ENCODE measurements at places on chromosomes 2 and 18.
A peak's percentile ranks its signal among the peaks of the same experiment; 100 is the strongest.

- DNase-seq = no peak
Observed at GRCh38 chr2:109699646-109700045, 85.5 kb downstream of the SOWAHC start.

GRCh38 chr2:7437716-7438632 is 520.8 kb downstream of the RNF144A start:
- no peak for DNase-seq

DNA sequence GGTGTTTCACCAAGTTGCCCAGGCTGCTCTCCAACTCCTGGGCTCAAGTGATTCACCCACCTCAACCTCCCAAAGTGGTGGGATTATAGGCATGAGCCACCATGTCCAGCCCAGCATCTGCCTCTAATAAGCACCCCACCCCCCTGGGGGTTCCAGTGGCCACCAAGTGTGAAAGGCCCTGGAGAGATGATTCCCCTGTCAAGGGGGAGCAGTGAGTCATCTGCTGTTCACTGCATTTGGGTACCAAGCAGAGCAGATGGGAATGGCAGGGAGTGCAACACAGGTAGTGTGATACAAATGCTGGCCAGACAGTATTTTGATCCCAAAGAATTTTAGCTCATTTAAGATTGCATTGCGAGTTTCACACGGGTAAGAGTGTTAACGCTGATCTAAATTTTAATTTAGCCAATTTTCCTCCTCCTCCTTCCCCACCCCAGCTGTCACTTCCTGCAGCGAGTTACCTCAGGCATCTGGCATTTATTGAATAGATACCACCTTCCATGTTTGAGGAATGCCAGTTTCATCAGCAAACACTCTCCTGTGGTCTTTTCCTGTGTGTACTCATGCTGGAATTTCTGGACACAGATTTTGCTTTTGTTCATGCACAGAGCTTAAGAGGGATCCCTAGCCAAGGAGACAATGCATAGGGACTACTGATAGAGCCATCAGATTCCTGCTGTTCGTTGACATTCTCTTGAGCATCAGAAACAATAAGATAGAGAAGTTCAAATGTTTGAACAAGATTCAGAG is 32.4 kb upstream of the NCK2 start:
- no peak for DNase-seq

DNA sequence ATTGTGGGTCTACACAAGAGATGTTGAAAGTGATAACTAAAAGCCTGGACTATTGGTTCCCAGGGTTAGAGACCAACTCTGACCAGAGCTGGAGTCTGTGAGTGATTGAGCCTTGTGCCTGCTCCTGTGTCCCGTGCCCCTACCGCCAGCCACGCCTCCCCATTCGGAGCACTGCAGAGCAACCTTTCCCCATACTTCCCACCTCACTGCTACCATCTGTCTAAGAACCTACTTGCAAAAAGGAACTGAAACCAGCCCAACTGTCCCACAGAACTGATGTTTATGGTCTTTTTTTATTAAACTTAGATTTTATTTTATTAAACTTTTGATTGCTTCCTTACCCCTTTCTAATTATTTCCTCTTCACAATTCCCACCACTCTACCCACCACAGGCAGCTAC is 300.3 kb upstream of the MGAT5 start:
- DNase-seq = no peak

DNA sequence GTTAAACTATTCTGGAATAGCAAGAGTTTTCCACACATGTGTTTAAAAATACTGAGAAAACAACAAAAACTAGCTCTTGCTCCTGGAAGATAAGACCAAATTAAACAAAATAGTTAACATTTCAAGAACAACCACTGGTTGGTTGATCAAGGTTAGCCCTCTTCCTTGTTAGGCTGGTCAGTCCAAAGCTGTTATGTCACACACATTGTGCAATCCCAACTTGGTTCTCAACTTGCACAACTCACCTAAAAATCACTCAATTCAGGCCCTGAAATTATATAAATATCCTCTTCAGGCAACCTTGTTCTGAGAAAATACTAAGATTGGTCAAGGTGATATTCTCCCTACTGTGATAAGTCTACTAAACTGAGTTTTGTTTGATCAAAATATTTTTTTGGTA is 169.7 kb upstream of the LRP1B start:
- no peak for DNase-seq

DNA sequence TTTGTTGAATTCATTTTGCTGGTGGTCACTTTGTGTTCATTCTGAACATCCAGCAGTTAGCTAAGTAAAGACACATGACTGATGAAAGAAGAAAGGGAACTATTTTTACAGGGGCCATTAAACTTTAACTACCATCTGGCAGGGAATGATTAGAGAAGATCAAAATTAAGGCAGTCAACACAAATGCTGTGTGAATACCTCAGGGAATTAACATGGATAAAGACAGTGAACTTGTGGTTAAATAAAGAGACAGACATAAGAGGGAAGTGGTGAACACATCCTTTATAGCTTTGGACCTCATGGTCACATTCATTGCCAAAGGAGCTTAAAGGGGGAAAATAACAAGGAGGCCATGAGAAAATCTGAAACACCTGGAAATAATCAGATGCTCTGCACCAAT is 52.6 kb upstream of the ATP5MC3 start:
- DNase-seq = no peak

GRCh38 chr18:37567994-37568359 is 2.4 kb upstream of the CELF4 start:
- no peak for DNase-seq

GRCh38 chr2:239724851-239725550 is 300.1 kb downstream of the NDUFA10 start:
- no peak for DNase-seq

GRCh38 chr2:236843161-236843968 is 242.3 kb upstream of the COPS8 start:
- DNase-seq = no peak

- DNase-seq = no peak
Observed at GRCh38 chr2:201797175-201797840, 9.0 kb upstream of the CDK15 start.

DNA sequence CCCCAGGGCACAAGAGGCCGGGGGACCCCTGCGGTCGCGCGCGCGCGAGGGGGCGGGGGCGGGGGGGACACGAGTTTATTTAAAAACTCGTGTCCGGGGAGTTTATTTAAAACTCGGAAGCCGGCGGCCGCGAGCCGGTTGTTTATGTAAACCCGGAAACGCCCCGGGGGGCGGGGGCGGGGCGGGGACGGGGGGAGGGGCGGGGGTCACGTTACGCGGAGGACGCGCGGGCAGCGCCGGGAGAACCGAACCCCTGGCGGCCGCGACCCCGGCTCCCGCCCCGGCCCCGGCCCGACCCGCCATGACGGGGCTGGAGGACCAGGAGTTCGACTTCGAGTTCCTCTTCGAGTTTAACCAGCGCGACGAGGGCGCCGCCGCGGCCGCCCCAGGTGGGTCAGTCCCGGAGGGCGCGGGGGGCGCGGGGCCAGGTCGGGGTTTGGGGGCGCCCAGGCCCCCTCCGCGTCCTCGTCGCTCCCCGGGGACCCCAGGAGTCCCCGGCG is 4.4 kb downstream of the NFATC1 start:
- peak; percentile 59 for DNase-seq

DNA sequence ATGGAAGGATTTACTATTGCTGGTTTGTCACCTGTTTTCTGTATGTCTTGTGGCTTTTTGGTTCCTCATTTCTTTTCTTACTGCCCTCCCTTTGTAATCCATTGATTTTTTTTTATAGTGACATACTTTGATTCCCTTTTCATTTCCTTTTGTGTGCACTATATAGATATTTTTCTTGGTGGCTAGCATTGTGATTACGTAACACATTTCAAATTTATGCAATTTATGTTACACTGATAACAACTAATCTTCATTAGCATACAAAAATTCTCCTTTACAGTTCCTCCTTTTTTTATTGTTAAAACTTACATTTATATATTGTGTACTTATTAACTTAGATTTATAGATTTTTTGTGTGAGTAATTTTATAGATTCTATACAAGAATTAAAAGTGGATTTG is 80.6 kb downstream of the OTX1 start:
- no peak for DNase-seq

DNA sequence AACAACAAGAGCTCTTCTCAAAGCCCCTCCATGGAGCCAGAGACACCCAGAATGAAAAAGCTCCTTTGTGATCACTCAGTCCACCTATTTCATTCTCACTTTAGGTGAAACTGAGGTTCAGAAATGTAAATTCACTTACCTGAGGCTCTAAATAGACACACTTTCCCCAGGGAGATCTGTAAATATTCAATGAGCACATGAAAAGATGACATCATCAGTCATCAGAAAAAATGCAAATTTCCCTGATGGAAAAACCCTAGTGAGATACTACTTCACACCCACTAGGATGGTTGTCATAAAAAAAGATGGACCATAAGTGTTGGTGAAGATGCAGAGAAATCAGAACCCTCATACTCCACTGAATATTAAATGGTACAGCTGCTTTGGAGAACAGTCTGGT is 339.2 kb downstream of the EN1 start:
- no peak for DNase-seq

DNA sequence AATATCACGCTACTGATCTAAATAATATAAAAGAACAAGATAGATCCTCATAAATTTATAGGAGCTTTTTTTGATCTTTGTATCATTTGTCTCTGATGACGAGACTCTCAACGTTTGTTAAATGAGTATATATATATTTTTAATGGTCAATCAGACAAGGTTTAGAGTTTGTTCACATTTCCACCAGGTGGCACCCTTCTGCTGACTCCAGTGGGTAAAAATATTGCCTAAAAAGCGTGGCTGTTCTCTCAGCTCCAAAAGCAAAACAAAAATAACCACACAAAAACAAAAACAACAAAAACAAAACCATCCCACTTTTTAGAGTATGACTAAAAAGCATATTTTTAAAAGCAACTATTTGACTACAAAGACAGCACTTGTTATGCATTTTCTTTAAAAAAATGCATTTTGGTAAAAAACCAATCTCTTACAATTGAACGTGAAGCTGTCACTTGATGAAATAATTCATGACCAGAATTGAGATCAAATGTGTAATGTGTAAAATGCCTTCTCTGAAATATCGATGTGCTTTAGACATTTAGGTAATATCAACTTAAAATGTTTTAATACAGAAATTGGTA is 723.2 kb downstream of the DPP10 start:
- DNase-seq = no peak

DNA sequence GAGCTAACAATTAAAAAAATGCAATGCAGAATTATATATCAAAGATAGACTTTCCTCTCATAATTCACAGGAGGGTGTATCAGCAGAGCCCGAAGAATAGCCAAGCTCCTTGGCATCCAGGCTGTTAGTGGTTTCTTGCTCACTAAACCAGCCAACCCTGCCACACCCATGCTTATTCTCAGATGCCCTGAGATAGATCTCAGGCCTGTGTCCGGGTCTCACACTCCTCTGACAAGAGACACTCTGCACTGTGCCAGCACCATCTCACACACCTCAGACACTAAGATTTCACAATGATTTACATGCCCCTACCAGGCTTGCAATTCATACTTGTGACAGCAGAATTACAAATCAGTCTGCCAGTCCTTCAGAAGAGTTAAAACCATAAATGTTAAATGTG is 64.5 kb downstream of the OSBPL1A start:
- DNase-seq = no peak

DNA sequence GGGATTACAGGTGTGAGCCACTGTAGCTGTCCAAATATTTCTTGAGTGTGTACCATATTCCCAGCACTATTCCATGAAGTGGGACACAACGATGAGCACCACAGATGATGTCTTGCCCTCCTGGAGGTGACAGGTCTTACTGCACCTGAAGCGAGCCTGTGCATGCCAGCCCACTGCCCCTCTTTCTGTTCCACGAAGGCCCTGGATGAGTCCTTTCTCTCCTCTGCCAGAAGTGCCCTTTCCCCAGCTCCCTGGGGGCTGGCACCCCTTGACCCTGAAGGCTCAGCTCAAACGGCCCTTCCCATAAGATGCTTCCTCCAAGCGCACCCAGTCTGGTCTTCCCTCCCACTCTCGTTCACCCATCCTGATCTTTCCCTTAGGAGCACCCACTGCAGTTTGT is 5.5 kb downstream of the ATP6V1B1 start:
- no peak for DNase-seq

- DNase-seq = peak; percentile 2
Observed at GRCh38 chr2:188524519-188525113, 232.9 kb downstream of the GULP1 start.

- no peak for DNase-seq
Observed at GRCh38 chr18:31655354-31655753, 29.0 kb downstream of the B4GALT6 start.

DNA sequence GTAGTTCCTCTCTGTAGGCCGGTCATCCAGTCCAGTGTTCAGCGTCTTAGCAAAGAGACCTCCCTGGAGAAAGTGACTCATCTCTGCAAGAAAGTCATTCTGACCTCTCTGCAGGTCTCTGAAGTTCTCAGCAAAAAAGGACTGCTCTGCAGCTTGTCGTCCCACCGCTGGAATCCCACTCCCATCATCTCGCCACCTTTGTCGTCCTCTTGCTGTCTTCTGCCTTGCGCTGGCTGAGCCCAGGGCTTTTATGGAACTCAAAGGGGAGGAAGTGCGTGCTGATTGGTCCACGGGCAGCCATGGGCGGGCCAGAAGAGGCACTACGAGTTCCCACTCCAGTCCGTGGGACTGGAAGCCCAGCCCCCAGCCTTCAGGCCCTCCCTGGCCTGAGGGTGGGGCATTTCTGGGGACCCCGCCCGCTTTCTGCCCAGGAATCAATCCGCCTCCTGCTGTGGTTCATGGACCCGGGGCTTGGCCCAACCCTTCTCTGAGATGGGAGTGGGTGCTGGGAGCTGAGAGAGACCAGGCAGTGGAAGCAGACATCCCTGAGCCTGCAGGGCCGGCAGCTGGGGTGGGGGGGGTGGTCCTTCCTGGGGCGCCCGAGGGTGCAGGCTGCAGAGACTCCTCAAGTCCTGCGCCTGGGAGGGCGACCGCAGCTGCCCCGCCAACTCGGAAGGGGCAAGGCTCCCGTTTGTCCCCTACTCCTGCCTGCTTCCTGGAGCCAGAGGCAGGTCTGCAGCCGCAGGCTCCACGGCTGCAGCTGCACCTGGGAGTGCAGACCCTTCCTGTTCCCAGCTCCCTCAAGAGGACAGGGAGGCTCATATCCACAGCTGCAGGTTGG is 660.7 kb upstream of the RAB6C start:
- no peak for DNase-seq

- no peak for DNase-seq
Observed at GRCh38 chr2:105868060-105868459, 123.3 kb downstream of the NCK2 start.

- no peak for DNase-seq
Observed at GRCh38 chr2:180983468-180984242, 3.2 kb downstream of the UBE2E3 start.

DNA sequence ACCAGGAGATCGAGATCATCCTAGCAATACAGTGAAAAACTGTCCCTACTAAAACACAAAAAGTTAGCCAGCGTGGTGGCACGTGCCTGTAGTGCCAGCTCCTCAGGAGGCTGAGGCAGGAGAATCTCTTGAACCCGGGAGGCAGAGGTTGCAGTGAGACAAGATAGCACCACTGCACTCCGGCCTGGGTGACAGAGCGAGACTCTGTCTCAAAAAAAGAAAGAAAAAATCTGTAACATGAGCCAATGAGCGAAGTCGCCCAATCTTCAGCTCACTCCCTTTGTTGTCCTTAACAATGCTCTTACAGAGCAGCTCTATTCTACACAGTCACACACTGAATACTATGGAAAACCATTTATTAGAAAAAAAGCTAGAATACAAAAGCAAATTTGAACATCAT is 22.0 kb downstream of the FAM98A start:
- no peak for DNase-seq

All from activated T-cell treated with anti-CD3 and anti-CD28 coated beads for 24 hours (primary cell).